NCI-H146 (cell line): ENCODE measurements at places on chromosomes 3 and 15.

DNA sequence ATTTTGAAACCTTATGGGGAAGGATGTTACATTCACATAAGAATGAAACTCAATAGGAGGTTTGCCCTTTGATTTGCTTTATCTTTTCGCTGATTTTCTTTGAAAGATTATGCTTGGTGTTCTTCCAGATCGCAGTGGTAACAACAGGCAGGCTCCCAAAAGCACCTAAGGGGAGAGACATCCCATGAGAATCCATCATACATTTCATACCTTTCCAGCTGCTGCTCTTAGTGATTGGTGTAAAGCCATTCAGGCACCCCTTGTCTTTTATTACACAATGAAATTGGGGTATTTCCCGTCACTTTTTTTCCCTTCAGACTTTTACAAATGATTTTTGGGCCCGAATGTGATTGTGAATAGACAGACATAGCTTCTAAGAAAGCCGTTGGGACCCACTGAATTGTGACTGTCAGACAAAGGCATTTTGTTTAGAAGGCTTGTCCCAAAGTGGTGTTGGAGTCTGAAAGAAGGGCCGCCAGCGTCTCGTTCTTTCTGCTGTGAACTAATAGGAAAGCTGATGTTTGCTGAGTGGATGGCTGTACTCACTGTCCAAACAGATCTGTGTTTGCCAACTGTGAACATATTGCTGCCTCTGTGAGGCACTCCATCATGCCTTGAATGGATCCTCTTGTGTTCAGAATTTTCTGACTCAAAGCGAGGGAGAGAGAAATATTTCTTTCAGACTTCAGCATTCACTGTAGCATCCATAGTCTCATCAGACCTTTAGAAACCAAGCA is 164.3 kb downstream of the FNDC3B start:
- DNase-seq = peak; percentile 89

DNA sequence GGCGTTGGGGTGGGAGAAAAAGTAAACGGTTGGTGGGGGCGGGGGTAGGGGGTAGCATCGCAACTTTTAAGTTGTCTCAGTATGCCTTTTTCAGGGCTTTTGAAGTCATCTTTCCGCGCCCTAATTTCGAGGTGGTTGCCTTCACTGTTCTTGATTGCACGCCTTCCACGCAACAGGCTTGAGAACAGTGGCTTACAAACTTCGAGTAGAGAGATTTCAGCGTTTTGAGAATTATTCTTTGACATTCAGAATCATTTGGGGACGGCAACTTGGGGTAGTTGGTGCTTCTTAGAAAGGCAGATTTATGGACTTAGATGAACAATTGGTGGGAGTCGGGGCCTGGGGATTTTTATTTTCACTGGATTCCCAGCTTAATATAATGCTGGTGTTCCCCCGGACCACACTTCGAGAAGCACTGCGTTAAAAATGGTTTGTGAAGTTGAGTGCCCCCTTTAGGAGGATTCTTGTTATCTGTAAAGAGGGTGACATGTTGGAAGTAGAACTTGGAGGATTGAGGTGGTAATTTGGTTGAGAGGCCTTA is 880 bp downstream of the PPP4R2 start:
- DNase-seq = peak; percentile 32

DNA sequence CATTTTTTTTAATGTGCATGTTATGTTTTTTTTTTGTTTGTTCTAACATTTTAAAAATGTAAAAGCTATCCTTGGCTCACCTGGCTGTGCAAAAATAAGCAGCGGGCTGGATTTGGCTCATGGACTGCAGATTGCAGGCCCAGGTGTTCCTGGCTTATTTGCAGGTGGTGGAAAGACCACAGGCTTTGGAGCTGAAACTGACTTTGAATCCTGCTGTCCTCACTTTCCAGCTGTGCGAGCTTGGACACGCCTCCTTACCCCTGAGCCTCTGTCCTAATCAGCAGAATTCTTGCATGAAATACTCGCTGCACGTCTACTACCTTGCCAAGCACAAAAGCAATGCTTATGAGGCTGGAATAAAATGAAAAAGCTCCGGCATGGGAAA is 188.7 kb upstream of the TPM1 start:
- DNase-seq = peak; percentile 14

DNA sequence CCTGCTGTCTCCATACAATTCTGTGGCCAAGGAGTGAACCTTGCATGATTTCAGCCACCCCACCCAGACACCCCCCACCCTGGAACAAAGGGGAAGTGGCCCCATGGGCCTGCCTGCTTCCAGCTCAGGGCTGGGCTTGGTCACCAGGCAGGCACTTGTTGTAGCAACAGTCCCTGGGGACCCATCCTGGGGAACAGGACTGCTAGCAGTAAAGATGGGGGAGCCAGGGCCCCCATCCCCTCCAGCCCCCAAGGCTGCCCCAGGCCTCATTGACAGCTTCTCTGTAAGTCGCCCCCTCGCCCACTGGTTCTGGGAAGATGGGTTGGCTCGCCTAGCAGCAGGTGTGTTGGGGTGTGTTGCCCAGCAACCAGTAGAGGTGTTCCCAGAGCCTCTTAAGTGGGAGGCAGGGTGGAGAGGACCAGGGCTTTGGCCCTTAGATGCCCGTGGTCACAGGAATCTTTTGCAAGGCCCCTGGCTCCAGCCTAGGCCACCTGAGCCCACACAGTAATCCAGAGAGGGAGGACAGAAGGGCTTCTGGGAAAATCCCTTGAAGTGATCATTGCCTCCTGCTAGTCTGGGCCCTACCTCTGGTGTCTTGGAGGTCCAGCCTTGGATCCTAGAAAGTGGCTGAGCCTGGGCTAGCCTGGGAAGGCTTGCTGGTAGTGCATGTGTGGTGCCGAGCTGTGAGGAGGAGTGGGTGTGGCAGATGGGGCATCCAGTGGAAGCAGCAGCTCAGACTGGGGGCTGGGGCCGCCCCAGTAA is 48.9 kb downstream of the CYP11A1 start:
- peak; percentile 44 for DNase-seq

DNA sequence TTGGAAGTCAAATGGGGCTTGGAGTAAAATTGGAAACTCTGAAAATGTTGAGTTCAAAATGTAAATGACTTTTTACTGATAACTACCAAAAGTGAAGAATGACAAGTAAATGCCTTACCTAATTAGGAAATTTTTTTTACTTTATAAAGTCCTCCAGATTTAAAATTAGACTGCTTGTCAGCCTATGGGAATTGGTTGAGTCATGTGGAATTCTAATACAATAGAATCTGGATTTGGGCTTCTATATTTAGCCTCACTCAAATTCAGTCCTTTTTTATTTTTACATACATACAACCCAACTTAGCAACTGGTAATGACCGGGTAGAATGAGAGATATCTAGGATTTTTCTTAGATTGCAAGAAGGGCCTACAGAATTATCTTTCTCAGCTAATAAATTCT is 158.9 kb upstream of the CADPS start:
- DNase-seq = no peak

DNA sequence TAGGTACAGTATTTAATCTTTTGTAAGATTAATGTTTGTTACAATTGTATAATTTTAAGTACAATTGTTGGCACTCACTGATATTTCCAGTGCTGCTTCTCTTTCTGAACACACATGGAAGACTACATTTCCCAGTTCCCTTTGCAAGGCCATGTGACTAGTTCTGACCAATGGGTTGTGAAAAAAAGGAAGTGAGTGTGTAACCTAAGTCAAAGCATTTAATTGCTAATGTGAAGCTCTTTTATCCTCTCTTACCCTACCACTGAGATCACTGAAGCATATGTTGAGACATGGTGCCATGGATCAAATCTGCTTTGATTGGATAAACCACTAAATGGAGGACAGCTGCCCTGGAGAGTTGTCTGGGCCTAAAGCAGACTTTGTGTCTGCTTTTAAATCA is 83.9 kb upstream of the PLXND1 start:
- peak; percentile 76 for DNase-seq

- peak; percentile 85 for DNase-seq
Measured at GRCh38 chr3:175270198-175270837, 411.2 kb downstream of the NAALADL2 start.

- no peak for DNase-seq
Measured at GRCh38 chr15:60471314-60471713, 7.6 kb downstream of the ICE2 start.

GRCh38 chr15:84023636-84024035 is 211.9 kb upstream of the GOLGA6L4 start:
- DNase-seq = no peak
